ENCODE measurements at places on chromosomes 5 and 9.

DNA sequence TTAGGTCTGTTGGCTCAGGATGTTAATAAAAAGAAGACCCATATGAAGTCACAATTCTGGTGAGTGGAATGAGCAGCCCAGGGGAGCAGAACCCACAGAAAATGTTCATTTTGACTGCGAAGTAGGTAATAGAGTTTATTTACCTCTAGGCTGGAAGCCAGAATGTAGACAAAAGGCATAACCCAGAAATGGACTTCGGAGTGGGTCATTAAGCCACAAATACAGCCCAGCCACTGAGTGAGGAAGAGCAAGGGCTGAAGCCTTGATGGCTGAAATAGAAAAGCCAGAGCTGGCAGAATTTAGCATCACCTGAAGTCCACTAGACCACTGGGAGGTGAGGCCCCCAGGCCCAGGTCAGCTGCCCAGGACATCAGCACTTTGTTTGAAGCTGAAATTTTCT lies 168.0 kb downstream of the NXNL2 start:
- no peak for DNase-seq

- no peak for DNase-seq
Observed at GRCh38 chr9:105515811-105516413, 42.0 kb upstream of the FKTN start.

DNA sequence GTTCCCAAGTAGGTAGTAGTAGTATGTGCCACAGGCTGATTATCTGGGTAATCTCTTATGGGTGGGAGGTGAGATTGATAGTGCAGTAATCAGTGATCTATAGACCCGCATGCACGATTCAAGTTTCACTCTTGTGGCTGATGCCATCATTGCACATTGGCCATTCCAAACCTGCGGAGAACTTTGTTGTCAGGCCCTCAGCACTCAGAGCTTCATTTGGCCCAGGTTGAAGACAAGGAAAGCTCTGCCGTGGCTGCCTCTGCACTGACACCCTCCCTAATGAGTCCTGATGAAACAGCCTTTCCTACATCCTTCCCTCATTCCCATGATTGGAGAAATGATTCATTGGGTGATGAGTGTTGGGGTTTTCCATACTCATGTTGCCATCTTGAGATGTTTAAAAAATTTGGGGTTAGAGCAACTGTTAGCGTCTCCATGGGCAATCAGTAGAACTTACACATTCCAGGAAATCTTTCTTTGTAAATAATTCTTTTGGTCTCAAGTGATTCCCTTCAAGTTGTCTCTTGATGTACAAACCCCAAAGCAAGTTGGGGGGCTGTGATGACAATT lies 22.9 kb downstream of the PROP1 start:
- DNase-seq: peak; percentile 15

GRCh38 chr5:180128671-180129261 lies 57.2 kb upstream of the RNF130 start:
- DNase-seq: no peak

DNA sequence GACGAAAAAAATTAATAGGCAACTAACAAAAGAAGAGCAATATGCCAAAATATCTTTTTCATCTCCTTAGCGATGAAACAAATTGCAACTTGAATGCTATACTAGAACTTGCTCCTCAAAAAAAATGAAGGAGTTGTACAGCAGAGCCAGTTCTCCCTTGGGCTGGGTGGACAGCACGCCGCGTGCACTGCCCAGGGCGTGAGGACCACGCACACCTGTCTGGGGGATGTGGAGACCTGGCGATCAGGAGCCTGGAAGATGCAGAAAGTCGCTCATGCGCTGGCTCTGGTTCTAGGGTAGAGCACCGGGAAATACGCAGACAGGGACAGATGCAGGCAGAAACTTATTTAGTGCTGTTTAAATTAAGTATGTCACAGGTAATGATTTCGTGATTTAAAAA lies 342.0 kb upstream of the IRX4 start:
- no peak for DNase-seq

DNA sequence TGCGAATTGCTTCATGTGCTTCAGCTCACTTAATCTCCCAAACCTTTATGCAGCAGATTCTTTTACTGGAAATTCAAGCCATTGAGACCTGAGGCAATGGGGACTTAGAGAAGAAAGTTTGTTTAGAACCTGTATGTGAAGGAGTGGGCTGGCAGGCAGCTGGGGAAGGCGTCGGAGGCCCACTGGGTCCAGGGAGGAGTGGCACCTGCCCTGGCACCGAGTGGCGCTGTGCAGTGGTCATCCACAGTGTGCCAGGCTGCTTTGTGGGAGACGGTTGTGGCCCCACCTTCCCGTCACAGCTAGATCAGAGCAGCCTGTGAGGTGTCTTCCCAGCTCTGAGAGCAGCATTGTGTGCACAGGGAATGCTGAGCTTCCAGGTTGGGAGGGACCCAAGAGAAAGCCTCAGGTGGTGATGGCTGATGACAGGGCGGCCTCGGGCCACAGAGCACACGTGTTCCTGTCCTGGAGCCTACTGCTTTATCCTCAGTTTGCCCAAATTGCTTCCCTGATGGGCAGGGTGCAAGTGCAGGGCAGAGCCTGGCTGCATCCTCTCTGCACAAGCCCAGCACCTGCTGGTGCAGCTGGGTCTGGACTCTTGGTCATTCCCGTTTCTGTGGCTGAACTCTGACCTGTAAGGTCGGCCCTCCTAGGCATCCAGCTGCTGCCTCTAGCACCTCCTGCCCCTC lies 175.2 kb downstream of the CACNA1B start:
- DNase-seq: no peak

GRCh38 chr5:1851290-1851934 lies 31.3 kb downstream of the IRX4 start:
- no peak for DNase-seq

DNA sequence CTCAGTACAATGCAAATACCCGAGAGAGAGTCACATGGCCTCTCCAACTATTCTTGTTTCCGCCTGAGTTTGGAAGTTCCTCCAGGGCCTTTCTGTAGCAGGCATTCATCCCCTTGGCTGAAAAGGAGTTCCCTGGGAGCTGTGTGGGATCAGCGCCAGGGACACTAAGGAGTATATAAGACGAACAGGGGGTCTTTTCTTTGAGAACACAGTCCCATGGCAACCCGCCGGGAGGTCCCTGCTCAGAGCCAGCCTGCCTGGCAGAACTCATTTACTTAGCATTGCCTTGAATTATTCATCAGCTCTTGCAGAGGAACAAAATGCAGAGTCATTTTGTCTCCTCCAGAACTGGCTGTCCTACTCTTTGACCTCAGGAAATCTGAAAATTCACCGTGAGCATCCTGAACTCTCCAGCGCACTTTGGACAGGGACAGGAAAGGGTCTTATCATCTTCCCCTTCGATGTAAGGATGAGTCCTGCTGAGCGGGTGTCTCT lies 120.4 kb upstream of the OSMR start:
- DNase-seq: no peak

DNA sequence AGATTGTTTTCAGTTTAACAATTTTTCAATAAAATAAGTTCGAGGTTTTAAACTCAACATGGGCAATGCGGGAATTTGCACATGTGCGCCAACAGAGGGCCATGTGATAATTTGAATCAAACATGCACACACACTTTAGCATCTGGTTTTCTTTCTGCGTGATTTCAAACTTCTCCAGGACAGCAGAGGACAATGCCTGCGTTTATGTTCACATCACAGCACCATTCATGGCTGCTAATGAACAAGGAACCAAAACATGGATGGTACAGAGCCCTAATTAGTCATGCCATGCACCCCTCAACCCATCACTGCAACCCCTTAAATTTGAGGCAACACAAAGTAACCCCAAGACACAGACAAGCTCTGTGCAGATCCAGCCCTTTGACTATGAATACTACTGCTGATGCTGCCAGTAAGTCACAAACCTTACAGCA lies 2.8 kb downstream of the SHC3 start:
- no peak for DNase-seq

GRCh38 chr5:163512526-163512925 lies 7.1 kb downstream of the MAT2B start:
- DNase-seq: no peak

DNA sequence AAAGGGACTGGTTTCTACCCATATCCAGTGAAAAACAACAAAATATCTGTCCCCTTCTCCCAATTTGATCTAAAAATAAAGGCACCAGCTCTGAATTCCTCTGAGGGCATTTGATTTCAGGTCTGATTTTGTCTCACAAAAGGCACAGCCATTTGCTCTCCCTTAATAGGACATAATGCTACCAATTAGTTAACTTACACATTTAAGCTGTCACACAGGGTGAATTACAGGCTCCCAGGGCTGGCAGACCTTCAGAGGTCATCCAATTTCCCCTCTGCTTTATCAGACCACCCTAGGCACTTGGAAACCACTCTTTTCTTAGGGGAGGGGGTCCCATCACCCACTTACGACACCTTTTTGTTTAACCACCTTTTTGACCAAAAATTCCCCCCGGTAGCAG lies 319.9 kb downstream of the SPOCK1 start:
- no peak for DNase-seq

- no peak for DNase-seq
Observed at GRCh38 chr5:87844866-87845265, 423.8 kb downstream of the TMEM161B start.

- no peak for DNase-seq
Observed at GRCh38 chr5:158565017-158565789, 534.5 kb downstream of the EBF1 start.

GRCh38 chr9:125430161-125431011 lies 168.8 kb downstream of the GAPVD1 start:
- DNase-seq: no peak

GRCh38 chr5:119340597-119341218 lies 15.1 kb upstream of the TNFAIP8 start:
- DNase-seq: no peak

GRCh38 chr9:22216730-22217172 lies 207.6 kb upstream of the CDKN2B start:
- no peak for DNase-seq

- peak; percentile 35 for DNase-seq
Observed at GRCh38 chr5:93621327-93621798, 38.3 kb downstream of the NR2F1 start.

DNA sequence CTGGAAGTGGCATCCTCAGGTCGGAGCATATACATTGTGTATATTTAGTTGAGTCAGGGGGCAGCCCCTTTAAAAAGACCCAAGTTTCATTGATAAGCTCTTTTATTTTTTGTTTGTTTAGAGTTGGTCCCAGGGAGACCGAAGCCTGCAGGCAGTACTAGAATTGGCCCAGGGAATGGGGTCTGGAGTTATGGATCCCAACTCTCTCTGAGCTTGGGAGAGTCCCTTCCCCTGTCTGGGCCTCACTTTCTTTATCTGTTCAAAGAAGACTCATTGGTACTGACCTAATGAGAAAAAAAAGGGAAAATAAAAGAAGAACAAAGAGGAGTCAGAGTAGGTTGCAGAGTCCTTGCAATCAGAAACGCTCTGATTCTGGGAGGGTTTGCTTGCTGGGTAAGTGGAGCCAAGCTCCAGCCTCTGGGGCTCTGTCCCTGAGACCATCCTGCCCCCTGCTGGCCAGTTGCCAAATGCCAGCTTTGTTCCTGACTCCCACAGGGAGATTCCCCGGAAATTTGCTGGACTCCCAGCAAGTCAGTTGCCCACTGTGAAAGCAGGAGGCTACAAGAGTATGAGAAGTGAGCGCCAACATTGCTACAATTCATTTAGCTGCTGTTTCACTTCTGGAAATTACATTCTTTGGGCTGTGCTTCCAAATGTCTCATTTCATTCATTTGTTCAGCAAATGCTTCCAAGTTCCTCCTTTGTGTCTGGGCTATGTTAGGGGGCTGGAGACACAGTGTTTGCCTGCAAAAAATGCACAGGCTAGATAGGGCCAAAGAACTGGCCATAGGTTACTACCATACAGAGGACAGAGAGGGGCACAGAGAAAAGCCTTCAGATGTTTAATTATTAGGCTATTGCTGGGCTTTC lies 156.2 kb downstream of the MELK start:
- DNase-seq: peak; percentile 18

GRCh38 chr5:93330506-93330905 lies 250.5 kb downstream of the NR2F1-AS1 start:
- DNase-seq: no peak

DNA sequence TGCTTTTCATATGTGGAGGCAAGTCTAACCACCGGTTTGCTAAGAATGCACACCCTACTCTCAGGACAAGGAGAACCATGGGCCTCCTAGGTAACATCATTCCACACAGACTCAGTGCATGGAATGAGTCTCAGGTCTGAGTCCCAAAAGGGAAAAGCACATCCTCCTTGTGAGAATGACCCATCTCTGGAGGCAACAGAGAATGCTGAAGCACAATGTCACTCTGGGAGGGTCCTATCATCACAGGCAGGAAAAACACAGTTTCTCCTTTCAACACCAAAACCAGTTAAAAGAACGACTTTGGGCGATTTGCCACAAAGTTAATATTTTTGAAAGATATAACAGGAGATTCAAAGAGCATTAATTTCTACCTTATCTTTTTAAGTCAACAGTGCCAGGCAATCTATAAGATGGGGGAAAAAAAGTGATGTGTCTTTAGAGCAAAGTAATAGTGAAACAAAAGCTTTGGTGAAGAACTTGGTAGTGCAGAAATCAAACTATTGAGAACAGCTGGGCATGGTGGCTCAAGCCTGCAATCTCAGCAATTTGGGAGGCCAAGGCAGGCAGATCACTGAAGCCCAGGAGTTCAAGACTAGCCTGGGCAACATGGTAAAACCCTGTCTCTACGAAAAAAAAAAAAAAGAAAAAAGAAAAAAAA lies 97.3 kb downstream of the OXCT1 start:
- DNase-seq: no peak

DNA sequence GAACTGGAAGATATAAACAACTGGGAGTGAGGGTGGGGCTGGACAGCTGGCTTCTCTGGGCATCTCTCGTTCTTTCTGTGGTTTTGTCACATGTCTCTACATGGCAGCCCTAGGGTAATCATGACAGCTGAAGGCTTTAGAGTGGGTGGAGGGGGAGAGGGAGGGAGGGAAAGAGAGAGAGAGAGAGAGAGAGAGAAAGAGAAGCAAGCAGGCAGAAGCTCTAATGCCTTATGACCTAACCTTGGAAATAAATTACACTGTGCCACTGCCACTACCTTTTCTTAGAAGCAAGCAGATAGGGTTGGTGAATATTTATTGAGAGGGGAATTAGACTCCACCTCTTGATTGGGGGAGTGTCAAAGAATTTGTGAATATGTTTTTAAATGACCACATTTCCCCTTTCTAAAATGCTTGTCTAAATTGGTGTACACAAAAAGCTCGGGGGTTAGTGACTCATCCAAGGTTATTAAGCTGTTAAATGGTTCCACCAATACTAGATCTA lies 2.6 kb upstream of the DAPK1 start:
- DNase-seq: no peak

GRCh38 chr9:95903398-95903797 lies 27.9 kb downstream of the ERCC6L2 start:
- DNase-seq: no peak

GRCh38 chr5:139650031-139650688 lies 2.0 kb downstream of the CXXC5 start:
- no peak for DNase-seq

GRCh38 chr9:97675655-97676054 lies 21.5 kb downstream of the XPA start:
- DNase-seq: no peak

- DNase-seq: no peak
Observed at GRCh38 chr5:108093186-108093585, 288.7 kb downstream of the FBXL17 start.

DNA sequence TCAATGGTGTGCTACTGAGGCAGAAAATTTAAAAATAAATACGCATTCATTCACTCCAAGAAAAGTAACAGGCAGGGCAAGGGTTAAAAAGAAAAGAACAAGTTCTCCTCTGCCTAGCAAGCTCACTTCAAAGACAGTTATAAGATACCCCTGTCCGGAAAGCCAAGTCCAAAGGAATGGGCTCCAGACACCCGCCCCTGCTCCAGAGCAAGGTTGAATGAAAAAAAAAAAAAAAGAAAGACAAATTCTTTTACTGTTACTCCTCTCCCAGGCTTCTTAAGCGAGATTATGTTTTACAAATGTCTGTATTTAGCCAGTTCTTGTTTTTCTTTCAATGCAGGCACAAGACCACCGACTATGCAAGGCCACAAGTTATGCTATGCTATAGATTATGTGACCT lies 9.1 kb upstream of the ANXA2R start:
- no peak for DNase-seq
